ENCODE measurements at places on chromosomes 12 and 14.

DNA sequence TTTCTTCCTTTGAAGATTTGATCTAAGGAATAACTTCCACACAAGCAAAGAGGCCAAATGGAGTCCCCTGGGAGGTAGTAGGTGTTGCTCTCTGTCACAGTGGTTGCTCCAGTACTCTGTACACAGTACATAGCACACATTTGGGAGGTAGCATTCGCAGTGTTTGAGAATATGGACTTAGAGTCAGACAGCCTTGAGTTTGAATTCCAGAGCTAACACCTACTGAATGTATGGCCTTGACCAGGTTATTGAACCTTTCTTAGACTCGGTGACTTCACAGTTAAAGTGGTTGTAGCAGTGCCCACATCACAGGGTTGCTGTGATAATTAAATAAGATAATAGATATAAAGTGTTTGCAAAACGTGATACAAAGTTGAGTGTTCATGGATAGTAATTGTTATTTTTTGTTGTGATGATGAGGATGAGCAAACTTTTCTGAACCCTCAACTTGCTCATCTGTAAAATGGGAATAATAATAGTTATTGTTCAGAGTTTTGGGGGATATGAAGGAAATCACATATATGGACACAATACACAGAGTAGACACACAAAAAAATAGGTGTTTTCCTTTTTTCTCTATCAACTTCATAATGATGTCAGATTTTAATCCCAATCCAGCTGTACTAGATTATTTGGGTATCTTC, 271.6 kb upstream of the CRY1 start:
- no peak for DNase-seq

- no peak for DNase-seq
These were observed 605.5 kb upstream of the USP15 start for GRCh38 chr12:61654698-61655097.

DNA sequence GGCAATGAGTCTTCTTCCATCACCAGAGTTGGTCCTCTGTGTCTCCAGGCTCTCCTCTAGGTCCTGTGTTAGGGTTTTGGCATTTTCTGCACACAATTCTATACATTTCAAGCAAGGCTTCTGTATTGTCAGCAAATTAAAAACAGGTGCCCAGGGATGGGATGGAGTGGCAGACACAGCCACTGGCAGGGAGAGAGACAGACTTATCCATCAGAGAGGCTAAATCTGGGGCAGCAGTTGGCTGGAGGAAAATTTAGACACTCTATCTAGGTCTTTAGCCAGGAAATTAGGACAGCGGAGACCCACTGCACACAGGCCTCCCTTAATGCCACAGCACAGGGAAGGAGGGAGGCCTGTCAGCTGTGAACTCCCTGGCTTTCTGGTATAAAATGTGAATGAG, 20.2 kb downstream of the PLEKHD1 start:
- DNase-seq = no peak

DNA sequence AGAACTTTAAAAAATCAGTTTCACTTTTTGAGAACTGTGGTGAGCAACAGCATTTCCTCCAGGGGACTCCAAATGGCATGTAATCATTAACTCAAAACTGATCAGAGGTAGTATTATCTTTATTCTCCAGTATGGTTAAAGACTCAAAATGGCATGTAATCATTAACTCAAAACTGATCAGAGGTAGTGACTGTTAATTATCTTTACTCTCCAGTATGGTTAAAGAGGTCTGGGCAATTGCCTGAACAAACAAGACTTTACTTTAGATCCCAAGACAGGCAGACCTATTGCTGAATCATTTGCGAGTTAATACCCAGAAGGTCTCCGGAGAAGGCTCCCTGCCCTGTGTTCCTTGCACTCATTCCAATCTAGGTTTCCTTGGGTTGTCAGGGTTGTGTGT, 6.6 kb upstream of the ACADS start:
- DNase-seq = no peak

DNA sequence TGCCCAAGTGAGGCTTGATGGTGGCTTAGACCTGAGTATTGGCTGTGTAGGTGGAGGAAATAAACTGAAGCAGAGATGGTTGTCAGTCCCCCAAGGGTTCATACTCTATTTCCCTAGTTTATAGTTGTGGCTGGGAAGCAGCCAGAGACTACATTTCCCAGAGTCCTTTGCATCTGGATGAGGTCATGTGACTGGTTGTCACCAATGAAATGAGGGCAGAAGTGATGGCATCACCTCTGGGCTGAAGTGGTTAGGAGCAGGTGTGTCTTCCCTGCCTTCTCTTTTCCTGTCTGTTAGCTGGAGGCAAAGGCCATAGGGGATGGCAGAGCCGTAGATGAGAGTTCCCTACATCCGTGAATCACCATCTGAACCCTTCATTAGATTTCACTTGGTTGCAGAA, 16.3 kb upstream of the NOS1 start:
- no peak for DNase-seq

DNA sequence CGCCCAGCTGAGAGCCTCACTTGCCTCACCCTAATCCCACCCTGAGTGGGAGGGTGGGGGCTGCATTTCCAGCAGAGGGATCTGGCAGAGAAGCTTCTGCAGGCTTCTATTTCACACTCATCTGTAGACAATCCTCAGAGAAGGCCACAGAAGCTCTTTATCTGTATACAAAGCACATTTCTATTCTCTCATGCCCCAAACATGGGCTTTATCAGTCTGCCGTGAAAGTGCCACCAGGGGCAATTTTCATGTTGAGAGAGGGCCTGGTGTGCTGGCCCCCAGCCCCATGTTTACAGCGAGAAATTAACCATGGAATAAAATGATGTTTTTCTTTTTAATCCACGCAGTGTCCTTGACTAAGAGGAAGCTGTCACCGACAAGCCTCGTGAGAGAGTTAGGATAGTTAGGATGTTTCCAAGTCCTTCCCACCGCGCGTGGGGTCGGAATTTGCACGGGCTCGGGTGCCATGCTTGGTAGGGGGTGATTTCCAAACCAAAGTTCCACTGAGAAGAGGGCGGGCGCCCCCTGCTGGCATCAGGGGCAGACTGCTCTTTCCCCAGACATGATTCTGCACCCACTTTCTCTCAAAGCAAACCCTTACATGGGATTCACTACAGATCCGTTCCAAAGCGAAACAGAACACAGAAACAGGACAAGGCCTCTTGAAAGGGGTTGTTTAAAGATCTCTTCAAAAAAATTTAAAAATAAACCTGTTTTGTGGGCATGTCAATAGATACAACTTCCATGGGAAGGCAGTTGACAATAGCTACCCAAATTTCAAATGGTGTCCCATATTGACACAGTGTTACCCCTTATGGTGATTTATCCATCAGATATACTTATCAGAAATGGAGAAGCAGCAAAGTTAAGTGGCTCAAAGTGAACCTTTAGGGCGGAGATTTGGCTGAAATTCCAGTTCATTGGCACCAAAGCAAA, 19.4 kb downstream of the BDKRB1 start:
- DNase-seq = peak; percentile 9

DNA sequence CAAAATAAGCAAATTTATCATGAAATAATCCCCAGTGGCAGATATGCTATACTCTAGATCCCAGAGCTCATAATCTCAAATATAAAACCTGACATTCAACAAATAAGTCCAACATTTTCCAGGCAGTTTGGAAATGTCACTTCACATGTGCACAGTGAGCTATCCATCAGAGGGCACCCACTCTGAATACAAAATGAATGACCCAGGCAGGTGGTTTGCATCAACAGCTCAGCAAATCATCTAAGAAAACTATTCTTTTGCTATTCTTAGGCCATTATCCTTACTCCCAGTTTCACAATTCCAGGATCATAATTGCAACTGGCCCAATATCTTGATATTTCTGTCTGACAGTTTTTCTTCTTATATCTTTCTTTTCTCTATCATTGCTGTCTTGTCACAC, 38.5 kb downstream of the TRIM9 start:
- no peak for DNase-seq

All from bone marrow (tissue), 2 donors.